Activated T-cell treated with anti-CD3 and anti-CD28 coated beads, Interleukin-2, amount 50 U/mL, for 72 hours (primary cell): ENCODE measurements at places on chromosomes 12 and 14. TPM values are rescaled to one million over a fixed set of nuclear protein-coding genes. Genes with fewer than 3 reads are reported as not detected.

SMARCC2 gene
- 104 TPM for total RNA-seq

DNA sequence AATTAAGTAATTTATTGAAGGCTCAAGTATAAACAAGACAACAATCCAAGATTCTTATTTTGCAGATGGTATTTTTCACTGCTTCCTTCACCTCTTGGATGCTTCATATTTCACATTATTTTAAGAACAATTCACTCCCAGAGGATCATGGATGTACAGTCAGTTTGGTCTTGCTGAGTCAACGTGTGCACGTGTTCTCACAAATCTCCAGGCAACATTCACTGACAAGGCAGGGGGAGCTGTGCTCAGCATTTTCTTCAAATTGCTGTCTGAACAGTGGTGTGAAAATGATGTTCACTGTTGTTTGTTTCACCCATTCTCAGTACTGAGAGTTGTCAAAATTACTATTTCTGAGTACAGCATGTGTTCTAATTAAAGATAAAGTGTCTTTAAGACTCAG, 118.3 kb upstream of the SLC38A4 start:
- DNase-seq: no peak

SMOC1 gene
- not detected for total RNA-seq

- DNase-seq: peak; percentile 51
These were observed 35.7 kb downstream of the MRPL42 start for GRCh38 chr12:93502802-93503623.

DNA sequence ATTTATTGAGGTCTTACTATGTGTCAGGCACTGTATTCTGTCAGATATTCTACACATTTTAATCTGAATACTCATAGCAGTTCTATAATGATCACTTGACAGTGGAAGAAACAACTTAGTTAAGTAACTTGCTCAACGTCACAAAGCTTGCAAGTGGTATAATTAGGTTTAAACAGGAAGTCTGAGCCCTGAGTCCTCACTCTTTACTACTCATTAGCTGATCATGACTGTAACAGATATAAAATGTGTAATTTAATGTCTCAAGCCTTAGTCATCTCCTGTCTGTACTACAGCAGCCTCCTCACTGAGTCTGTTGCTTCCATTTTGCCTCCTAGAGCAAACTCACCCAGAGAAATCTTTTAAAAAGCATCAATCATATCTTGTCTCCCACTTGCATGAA, 38.9 kb downstream of the PPP4R4 start:
- DNase-seq: no peak

CLEC1B gene
- not detected for total RNA-seq

DNA sequence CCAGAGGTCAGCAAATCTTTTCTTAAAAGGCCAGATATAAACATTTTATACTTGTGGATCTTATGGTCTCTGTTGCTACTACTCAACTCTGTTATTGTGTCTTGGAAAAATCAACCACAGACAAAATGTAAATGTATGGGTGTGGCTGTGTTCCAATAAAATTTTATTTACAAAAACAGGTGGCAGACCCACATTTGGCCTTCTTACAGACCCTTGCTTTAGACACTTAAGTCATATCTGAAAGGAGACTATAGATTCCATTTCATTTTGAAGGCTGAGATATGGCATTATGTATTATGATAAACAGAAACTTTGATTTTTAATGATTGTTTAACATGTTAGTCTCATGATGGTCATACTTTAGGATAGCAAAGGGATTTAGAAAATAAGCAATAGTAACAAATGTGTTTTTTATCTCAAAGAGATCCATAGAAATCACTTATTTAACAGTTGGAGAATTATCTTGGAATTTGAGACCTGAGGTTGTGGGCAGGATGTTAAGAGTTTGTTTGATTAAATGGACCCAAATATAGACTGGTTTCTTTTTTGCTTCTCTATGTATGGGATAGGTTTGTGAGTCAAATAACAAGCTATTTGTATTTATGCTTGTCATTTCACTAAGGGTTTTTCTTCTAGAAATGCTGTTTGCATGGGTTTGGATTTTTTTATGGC, 51.2 kb downstream of the PPFIBP1 start:
- no peak for DNase-seq
